Hair follicular keratinocyte (primary cell): ENCODE measurements at places on chromosomes 1 and 21. TPM values are rescaled to one million over a fixed set of nuclear protein-coding genes. Genes with fewer than 3 reads are reported as not detected.

ALX3 gene
- not detected in 2 replicates for total RNA-seq

MNDA gene
- not detected in 2 replicates for total RNA-seq

NEXN gene
- total RNA-seq, result 0.94 and 1.3 TPM in 2 replicates

CBR3 gene
- total RNA-seq, result 3.7 and 8.2 TPM in 2 replicates

NRDC gene
- 67.2 and 71.6 TPM in 2 replicates for total RNA-seq

OR6N1 gene
- total RNA-seq, result not detected in 2 replicates

FRRS1 gene
- 8.5 and 11.7 TPM in 2 replicates for total RNA-seq

TBX19 gene
- total RNA-seq, result 0.15 and 0.47 TPM in 2 replicates
